ENCODE measurements at places on chromosomes 4 and X.

GRCh38 chr4:16261313-16261878 lies 35.1 kb upstream of the TAPT1 start:
- no peak for DNase-seq

DNA sequence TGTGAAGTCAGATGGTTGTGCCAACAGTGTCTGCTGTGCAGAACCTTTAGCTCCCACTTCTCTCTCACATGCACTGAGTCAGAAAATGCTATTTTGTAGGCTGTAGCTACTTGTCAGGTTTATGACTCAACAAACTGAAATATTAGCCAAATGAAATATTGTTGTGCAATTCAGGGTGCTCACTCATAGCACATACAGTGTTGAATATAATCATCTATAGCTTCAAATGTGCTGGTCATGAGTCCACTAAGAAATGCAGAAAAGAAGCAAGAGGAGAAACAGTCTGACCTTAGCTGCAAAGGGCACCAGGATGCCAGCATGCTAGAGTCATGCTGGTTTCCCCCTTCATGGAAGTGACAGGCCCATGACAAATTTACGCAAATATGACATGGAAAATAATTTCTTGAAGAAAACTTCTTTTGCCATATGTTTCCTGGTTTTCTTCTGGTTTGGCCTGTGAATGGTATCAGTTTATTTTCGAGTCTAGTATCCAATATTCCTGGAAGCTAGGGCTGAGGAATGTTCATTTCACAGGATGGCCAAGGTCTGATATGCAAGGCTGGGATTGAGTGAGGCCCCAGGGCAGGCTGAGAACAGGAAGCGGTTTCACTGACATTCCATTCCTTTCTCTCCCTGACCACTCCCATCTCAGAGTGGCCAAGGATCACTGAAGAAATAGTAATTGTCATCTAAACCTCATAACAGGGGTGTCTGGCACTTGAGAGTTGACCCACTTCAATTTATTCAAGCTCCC lies 10.3 kb upstream of the CXCL2 start:
- DNase-seq: no peak

- DNase-seq: no peak
Measured at GRCh38 chrX:110245011-110245410, 72.9 kb downstream of the AMMECR1 start.

GRCh38 chrX:9519546-9520216 lies 54.8 kb downstream of the TBL1X start:
- DNase-seq: no peak

- DNase-seq: no peak
Measured at GRCh38 chr4:86452422-86452891, 92.6 kb upstream of the MAPK10 start.

DNA sequence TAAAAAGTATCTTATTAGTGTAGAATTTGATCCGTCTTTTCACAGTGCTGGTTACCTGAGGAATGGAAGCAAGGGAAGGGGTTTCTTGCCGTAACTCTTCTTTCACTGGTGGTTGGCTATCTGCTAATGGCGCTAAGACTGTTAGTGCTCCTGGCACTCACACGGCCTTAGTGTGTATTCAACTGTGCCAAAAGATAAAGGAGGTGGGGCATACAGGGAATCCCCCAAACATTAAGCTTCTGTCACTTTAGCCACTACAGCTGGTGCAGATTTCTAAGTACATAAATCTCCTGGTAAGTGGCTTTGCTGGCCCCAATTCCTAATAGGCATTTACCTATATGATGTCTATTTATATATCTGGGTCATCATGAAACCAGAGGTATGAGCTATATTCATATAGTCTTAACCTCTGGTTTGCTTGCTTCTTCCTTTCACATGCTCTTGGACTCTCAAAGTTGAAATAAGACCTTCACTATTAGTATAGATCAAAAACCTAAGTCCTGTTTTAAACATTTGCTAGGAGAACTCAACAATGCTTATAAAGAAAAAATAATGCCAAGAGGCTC lies 95.1 kb downstream of the TSPAN7 start:
- no peak for DNase-seq

DNA sequence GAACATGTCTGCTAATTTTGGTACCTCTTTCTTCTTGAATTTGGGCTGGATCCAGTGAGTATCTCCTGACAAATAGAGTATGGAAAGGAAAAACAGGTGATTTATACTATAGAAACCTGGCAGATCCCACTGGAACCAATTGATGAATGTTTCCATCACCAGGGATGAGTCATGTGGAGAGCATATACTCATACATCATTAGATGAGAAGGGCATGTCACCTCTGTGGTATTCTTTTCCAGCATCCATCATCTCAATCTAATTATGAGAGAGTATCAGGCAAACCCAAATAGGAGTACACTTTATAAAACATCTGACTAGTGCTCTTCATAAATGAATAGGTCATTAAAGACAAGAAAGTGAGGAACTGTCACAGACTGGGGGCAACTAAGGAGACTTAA lies 90.7 kb downstream of the CLDN22 start:
- DNase-seq: no peak

DNA sequence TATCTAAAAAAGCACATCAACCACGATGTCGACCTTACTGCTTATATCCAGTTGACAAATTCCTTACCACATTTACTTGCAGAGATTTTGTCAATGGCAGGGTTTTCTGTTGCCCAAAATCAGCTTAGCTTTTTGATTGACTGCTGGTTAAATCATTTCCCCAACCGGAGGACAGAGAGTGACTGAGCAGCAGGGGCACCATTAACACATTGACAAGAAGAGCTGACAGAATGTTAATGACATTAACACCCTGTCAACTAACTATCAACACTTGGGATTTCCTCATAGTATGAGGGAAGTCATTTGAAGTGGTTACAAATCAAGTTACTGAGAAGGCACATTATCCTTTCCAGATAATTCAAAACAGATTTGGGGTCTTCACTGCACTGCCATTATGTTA lies 368.4 kb downstream of the RPA4 start:
- DNase-seq: no peak

GRCh38 chrX:110006821-110007375 lies 4.0 kb downstream of the TMEM164 start:
- no peak for DNase-seq

- DNase-seq: no peak
Measured at GRCh38 chrX:113275804-113276203, 435.2 kb upstream of the AMOT start.
